ENCODE measurements at places on chromosomes 5 and 9. TPM values are rescaled to one million over a fixed set of nuclear protein-coding genes. Genes with fewer than 3 reads are reported as not detected.

- DNase-seq, result no peak
Observed at GRCh38 chr5:55821731-55822512, 29.2 kb upstream of the IL31RA start.

The TAF11L10 gene
- total RNA-seq, result not detected

GRCh38 chr5:66994790-66995189 lies 201.8 kb downstream of the CD180 start:
- peak; percentile 79 for DNase-seq

DNA sequence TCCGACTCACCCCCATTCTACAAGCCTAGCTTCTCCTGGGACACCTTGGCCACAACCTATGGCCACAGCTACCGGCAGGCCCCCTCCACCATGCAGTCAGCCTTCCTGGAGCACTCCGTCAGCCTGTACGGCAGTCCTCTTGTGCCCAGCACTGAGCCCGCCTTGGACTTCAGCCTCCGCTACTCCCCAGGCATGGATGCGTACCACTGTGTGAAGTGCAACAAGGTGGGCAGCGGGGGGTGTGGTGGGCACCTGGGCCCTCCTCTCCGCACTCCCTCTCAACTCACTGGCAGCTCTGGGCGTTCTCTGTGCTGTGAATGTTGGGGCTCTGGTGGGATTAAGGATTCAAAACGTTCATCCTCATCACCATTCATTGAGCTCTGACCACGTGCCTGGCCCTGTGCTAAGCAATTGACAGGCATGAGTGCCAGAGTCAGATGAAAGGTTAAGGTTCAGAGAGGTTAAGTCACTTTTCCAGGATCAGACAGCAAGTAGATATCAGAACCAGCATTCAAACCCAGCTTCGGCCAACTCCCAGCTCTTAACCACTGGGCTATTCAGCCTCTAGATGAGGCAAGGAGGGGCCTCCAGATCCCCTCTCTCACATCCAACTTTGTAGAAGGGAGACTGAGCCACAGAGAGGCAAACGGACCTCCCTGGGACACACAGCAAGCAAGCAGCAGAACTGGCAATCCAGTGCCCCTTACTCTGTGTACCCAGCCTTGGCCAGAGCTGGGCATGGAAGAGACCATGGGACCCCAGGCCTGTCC lies 9.9 kb downstream of the GFI1B start:
- no peak for DNase-seq

DNA sequence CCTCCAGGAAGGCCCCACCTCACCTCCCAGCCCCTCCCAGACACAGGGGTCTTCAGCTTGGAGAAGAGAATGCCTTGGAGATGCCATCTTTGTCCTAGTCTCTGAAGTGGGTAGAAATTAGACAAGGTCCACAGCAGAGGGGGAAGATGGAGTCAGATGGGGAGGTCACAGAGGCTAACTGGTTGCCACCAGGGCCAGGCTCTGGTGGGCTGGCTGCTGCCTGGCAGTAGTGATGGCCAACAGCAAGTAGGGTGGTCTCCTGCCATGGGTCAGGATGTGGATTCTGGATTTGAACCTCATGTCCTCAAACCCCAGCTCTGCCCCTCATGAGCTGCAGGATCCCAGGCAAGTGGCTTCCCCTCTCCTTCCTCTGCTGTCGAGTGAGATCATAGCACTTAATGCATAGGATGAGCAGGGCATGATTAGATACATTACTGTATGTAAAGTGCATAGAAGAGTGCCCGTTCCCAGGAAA lies 38.7 kb upstream of the NEK6 start:
- no peak for DNase-seq

DNA sequence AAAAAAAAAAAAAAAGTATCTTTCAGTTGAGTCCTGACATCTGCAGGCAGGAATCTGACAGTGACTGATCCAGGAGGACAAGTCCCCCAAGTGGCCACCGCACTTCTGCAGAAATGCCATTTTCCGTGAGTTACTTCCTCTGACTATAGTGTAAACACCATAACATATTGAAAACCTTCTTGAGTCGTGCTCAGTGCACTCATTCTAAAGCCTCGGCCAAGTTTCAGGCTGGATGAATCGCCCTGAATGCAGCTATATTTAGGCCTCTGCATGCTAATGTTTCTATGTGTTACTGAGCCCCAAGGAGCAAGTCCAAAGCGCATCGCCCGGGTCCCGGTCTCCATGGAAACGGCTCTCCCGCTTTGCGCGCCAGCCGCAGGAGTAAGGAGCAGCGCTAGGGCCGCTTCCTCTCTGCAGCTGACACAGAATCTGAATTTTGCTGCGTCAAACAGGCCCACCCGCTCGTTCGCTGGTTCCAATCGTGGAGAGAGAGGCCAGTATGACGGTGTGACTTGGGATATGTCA lies 335.4 kb downstream of the MSX2 start:
- DNase-seq, result no peak

The WWC1 gene
- 44.2 TPM for total RNA-seq

GRCh38 chr9:1140057-1140456 lies 89.9 kb downstream of the DMRT2 start:
- DNase-seq, result no peak

GRCh38 chr9:21429191-21429590 lies 11.0 kb upstream of the IFNA1 start:
- DNase-seq, result no peak

The ELOVL7 gene
- 0.69 TPM for total RNA-seq

DNA sequence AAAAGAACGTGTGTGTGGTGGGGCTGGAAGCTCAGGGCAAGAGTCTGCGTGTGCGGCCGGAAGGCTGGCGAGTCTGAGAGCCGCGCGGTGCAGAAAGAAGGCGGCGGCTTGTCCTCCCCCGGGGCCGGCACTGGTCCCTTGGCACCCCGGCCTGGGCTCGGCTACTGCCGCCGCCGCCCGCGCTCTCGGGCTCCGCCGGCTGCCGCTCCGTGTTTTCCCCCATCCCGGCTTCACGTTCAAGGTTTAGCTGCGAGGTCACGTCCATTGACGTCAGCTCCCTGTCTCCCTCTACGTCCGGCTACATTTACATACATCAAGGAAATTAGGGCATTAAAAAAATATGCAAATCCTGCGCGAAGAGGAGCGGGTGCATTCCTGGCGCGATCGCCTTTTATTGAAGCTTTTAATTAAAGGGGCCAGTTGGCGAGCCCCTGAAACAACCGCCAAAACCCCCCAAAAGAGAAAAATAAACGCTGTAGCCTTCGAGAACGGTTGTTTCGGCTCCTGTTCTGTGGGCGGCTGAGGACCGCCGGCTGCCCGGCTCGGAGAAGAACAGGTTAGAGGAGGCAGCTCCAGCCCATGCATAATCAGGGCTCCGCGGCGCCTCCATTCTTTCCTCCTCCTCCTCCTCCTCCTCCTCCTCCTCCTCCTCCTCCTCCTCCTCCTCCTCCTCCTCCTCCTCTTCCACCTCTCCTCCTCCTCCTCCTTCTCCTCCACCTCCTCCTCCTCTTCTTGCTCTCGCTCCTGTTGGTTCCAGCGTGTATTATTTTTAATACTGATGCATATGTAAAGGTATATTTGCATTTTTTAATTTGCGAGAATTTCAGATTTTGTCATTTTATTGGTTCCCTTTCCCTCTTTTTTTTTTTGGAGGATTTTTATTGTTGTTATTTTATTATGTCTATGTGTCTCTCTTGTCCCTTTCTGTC lies 207.0 kb downstream of the MEF2C start:
- DNase-seq, result no peak

The SIT1 gene
- total RNA-seq, result not detected

- no peak for DNase-seq
Observed at GRCh38 chr9:86573886-86574285, 219.7 kb upstream of the TUT7 start.

- DNase-seq, result peak; percentile 11
Observed at GRCh38 chr5:137214446-137215189, 284.5 kb downstream of the SPOCK1 start.

DNA sequence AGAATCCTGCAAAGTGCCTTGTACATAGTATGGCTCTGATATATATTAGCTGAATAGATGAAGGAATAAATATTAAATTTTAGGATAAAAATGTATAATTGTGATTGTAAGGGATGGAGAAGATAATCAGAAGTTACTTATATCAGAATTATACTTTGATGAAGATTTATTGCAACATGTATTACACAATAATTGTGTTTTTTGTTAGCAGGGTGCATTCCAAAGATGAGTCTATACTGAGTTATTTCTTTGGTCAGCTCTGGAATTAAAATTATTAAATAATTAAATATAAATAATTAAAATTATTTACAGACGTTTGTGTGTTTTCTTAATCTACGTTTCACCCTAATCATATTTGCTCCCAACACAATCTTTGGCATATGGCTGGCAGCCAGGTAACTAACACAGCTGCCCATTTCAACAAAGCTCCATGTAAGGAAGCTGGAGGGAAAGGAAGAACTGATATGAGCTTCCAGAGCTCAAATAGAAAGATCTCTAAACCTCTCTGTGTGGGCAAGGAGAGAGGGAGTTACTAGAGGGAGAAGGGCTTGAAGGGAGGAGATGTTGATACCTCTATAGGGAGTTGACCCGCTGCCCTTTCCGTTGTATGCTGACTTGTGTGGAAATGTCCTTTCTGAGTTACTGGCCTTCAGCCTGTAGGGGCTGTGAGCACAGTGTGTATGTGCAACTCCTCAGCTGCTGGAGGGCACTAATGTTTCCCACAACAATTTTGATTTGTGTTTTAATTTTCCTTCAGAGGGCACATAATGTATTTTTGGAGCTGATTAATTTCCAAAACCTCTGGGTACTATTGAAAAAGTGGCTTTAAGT lies 403.4 kb downstream of the MAN2A1 start:
- DNase-seq, result no peak

- DNase-seq, result no peak
Observed at GRCh38 chr9:69444021-69444420, 119.0 kb downstream of the ENTREP1 start.

GRCh38 chr5:72167257-72167656 lies 60.0 kb downstream of the MAP1B start:
- no peak for DNase-seq

GRCh38 chr5:179833056-179833708 lies 12.5 kb downstream of the SQSTM1 start:
- DNase-seq, result no peak

The RNF180 gene
- total RNA-seq, result 5.1 TPM

DNA sequence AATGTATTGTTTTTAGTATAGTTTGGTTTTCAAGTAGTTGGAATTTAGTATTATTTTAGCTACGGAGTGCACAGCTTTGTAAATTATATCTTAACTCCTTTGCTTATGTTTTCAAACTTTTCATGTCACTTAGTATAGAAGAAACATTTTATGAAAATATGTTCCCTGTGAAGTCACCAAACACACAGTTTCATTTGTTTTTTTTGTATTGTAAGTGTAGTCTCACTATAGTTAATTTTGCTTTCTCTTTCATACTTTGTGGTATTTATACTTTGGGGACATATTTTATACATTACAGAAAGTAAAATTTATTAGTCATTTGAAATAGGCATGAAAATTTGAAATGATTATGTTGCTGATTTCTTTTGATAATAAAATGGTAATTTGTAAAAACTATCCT lies 5.0 kb downstream of the CHSY3 start:
- no peak for DNase-seq

The CAMK2A gene
- total RNA-seq, result 0.15 TPM

DNA sequence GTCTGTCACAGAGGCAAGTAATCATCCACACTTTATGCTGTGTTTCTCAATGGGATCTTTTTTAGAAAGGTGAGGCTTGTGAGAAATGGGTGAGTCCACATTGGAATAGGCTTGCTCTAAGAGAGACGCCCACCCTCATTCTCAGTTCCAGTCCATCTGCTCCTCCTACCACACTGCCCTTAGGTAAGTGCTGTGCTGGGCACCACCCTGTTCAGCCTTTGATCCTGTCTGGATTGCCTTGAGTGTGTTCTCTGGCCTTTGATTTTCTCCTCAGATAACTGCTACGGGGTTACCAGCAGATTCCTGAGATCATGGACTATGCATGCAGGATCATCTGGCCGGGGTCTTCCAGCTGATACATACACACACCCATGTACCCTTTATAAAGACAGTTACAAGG lies 328.6 kb downstream of the KDM4C start:
- no peak for DNase-seq
